ENCODE measurements at places on chromosomes 6 and 20.
A peak's percentile ranks its signal among the peaks of the same experiment; 100 is the strongest.

GRCh38 chr6:160424256-160424655, 76.1 kb downstream of the SLC22A3 start:
- no peak for DNase-seq

- DNase-seq: no peak
Observed at GRCh38 chr6:1591926-1592325, 17.8 kb upstream of the FOXC1 start.

DNA sequence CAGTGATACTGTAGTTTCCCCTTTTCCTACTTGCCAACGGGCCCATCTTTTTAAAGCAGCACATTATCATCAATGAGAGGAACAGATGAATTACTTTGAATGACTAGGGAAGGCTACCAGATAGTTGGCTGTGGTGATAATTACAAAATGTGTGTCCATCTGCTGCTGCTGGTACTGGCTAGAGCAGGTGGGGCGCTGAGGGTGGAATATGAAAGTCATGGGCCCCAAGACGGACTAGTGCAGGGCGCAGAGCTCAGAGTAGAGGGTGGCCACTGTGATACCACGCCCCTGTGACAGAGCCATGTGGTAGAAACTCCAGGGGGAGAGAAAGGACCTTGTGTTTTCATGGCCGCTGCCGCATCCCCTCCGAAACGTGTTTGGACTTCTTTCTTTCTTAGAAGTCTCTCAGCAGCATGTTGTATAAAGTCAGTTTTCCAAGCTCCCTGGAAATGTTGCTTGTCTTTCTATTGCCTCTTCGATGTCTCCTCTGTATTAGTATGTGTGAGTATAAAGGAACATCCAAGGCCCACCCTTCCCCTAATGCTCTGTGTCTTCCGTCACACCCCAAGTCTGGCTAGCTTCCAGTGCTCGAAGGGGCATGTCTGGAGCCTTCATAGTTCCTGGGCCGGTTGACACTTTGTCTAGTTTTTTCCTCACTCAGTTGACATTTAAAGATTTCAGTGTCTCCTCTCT, 88.1 kb downstream of the PPP1R14C start:
- no peak for DNase-seq

DNA sequence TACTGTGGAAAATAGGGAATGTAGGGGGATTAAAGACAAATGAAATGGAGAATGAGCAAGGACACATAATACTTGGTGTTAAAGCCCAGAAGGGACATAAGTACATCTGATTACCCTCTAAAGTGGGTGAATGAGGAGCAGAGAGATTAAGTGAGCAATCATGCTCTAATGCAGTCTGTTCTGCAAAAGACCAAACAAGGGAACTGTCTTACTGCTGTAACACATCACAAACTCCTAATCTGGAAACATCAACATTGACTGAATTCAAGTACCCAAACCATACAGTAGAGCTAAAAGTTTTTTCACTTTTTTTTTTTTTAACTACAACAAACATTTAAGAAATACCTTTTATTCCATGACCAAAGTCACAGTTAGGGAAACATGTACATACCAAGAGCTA, 19.3 kb upstream of the SLC17A4 start:
- DNase-seq: no peak

DNA sequence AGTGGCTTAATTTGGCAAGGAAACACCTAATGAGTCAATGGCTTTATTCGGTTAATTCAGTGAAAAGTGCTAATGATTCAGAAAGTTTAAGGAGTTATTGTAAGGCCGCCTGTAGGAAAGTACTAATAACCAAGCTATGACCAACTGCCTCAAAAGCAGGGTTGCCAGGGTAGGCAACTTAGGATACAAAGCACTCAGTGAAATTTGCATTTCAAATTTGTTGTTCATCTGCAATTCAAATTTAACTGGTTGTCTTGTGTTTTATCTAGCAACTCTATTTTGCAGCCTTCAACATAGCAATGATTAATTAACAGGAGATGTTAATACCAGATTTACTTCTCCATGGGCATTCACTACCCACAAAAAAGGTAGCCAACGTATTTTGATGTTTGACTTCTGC, 412.3 kb downstream of the PRKN start:
- no peak for DNase-seq

DNA sequence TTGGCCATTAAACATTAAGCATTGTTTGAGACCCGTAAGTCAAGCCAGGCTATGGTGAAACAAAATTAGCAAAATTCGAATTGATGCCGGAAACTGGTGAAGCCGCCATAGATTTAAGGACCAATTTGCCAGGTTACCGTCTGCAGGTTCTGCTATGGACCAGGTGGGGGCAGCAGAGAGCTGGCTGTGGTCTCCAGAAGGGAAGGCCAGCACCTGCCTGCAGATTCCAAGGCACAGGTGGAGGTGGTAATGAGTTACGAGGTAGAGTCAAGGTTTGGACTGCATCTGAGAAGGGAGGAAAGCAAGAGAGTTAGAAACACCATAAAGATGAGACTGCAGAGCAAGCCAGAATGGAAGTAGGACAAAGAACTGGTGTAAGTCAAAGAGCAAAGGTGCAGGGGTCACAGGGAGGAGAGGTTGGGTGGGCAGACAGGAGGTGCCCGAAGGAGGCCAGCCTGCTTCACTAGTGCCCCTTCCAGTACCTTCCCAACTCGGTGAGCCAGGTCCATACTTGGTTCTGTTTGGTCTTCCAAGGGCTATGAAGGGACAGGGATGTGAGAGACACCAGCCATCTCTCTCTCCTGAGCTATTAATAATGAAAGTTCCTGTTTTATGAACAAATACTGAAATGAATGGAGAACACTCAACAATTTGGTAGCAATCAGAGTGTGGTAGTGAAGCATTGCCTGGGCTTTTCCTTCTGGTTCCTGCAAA, 131.6 kb upstream of the ESR1 start:
- DNase-seq: peak; percentile 33

DNA sequence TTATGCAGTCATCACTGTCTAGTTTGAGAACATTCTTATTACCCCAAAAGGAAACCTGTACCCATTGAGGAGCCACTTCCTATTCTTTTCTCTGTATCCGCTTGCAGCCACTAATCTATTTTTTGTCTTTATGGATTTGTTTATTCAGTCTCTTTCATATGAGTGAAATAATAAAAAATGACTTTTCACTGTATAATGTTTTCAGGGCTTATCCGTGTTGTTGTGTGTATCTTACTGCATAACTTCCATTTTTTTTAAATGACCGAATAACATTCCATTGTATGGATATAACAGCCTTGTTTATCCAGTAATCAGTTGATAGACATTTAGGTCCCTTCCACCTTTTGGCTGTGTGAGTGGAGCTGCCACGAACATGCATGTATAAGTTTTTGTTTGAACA, 86.6 kb downstream of the ZFAND3 start:
- DNase-seq: no peak

DNA sequence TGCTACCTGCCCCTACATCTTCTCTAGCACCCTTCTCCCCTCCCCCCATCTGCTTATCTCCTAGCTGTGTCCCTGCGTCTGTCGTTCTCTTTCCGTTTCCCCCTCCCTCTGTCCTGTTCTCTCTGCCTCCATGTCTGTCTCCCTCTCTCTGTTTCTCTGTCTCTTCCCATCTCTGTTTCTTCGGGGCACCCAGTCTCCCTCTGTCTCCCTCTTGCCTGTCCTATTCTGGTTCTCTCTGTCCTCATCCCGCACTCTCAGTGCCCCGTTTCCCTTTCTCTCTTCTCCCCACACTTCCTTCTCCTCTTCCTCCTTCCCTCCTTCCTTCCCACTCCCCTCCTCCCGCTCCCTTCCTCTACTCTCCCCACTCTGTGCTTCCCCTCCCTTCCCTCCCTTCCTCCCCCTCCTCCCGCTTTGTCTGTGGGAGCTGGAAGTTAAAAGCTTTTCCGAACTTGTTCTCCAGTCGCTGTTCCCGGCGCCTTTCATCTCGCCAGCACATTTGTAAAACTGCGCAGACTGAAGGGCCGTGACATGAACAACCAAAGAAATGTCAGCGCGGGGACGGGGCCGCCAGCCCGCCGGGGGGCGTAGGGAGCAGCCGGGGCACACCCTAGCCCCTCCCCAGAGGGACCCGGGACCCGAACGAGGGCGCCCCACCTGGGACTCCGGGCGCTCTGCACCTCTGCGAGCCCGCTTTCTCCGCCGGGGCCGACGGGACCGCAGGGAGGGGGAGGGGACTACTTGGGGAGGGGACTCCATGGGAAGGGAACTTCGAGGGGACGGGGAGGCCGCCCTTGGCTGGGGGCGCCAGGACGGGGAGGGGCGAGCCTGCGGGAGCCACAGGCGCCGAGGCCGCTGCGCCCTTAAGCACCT, 4.0 kb upstream of the CDH22 start:
- DNase-seq: no peak

GRCh38 chr6:79841577-79842375, 105.6 kb downstream of the ELOVL4 start:
- DNase-seq: no peak

DNA sequence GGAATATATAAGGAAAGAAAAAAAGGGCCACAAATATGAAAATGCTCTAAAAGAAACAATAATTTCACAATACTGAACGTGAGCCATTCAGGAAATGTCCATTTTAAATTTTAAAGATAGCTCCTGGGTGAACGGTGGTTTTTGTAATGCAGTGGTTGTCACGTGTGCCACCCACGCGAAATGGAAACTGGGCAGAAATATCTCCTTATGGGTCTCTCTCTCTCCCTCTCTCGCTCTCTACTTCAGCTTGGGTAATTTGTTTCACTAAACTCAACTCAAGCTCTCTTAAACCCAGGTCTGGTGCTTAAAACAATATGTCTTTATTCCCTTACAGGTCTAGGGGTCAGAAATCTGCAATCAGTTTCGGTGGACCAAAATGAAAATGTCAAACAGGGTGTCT, 150.8 kb downstream of the OR2B2 start:
- DNase-seq: no peak

- no peak for DNase-seq
Observed at GRCh38 chr20:2305479-2305878, 9.7 kb downstream of the TGM3 start.

- DNase-seq: no peak
Observed at GRCh38 chr6:28489366-28490204, 26.0 kb downstream of the GPX6 start.

DNA sequence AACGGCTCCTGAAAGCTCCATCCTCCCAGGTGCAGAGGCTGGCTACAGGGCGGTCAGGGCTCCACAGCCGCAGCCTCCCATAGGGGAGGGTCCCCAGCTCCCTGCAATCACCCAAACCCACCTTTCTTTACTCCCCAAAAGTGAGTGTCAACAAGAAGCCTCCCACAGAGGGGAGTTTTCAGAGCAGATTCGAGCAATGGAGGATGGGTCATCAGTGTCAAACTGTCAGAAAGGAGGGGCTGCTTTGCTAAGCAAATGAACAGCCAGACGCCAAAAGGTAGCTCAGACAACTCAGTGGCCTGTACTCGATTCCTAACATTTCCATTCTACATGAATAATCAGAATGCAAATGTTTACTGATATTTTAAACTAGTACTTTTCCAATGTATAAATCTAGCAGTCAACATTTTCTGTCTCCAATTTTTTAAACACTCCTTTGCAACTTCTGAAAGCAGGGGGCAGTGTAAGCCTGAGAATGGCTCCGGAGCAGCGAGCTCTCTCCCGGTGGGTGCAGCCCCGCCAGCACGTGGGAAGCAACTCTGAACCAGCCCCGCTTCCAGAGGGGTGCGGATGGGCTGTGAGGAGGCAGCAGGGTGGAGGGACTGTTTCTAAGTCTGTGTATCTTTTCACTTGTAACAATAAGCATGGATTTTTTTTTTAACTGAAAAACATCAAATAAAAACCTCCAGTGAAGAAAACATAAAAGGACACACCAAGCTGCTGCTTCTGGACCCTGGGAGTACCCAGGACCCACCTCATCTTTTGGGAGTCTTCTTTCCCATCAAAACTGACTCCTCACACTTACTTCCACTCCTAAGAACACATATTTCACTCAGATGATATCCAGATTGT, 54.9 kb downstream of the TAF4 start:
- no peak for DNase-seq

- no peak for DNase-seq
Observed at GRCh38 chr20:23142162-23143050, 56.3 kb upstream of the CD93 start.

- no peak for DNase-seq
Observed at GRCh38 chr20:2767768-2768631, 32.4 kb downstream of the CPXM1 start.

- DNase-seq: no peak
Observed at GRCh38 chr6:148867862-148868261, 121.0 kb downstream of the UST start.

GRCh38 chr20:50303573-50304500, 113.2 kb downstream of the CEBPB start:
- DNase-seq: no peak

GRCh38 chr6:155832596-155832995, 377.0 kb upstream of the NOX3 start:
- DNase-seq: no peak

- no peak for DNase-seq
Observed at GRCh38 chr6:170076466-170077165, 214.3 kb downstream of the DLL1 start.

DNA sequence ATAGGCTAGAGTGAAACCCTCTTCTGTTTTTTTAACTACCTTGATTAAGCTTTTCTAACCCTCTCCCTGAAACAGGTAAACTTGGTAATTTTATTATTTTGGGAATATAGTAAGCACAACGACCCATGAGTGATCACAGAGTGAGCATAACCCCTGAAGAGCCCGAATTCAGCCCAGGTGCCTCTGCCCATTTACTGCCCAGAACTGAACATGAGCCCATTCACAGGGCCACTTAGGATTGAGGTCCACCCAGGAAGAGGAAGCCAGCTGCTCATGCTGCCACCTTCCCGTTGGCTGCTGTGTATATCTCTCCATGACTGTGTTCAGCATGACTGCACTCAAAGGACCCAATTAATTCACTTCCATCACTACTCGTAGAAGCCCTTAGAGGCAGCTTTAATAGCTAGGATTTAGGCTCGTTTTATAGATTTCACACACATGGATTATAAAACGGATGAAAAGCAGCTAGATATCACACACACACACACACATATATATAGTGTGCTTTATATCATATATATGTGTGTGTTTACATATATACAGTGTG, 8.3 kb upstream of the PDE10A start:
- no peak for DNase-seq

DNA sequence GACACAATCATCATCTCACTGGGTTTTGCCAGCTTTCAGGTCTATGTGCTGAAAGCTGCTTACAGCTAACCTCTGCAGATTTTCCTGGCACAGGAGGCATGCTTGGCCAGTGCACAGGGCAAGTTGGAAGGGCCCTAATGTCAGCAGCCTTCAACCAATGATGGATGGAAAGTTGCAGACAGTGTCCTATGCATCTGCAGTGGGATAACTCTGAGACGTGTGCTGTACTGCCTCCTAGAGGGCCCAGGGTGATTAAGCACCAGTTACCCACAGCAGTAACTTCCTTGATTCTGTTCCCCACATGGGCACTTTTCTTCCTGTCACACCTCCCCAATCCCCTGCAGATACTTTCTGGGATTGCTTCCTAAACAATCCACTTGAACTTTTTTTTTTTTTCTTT, 38.6 kb downstream of the OVOL2 start:
- no peak for DNase-seq

Data from T-helper 2 cell (primary cell).